H4 (cell line): ENCODE measurements at places on chromosomes 7 and 10.

GRCh38 chr7:74038194-74038961 is 10.4 kb downstream of the ELN start:
- no peak for DNase-seq

- DNase-seq, result no peak
These were observed 5.8 kb downstream of the ELFN1 start for GRCh38 chr7:1675673-1676549.

- no peak for DNase-seq
These were observed 5.8 kb downstream of the GSDME start for GRCh38 chr7:24751484-24751883.

DNA sequence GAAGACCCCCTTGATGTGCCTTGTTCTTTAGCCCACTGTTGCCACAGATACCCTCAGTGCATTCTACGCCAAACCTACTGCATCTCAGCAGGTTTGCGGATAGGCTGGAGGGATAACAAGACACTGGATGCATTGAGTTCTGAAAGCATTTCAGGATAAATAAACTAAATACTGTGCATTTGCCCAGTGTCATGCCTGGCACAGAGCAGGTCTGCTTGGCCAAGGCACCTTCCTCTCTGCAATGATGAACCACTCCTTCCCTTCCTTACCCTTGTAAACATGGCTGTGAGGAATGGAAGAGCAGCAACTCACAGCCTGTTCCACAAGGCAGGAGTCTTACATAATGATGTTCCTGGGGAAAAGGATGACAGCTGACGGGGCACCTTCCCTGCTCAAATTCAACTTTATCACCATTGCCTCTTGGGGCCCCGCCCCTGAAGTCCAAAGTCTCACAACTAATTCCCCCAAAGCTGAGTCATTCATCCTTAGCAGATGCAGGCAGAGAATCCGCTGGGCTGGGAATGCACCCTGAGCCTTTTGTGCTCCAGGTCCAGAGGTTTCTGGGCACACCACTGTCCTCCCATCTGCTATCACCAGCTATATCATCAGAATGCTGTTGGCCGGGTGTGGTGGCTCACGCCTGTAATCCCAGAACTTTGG is 11.6 kb downstream of the DDX56 start:
- peak; percentile 84 for DNase-seq

DNA sequence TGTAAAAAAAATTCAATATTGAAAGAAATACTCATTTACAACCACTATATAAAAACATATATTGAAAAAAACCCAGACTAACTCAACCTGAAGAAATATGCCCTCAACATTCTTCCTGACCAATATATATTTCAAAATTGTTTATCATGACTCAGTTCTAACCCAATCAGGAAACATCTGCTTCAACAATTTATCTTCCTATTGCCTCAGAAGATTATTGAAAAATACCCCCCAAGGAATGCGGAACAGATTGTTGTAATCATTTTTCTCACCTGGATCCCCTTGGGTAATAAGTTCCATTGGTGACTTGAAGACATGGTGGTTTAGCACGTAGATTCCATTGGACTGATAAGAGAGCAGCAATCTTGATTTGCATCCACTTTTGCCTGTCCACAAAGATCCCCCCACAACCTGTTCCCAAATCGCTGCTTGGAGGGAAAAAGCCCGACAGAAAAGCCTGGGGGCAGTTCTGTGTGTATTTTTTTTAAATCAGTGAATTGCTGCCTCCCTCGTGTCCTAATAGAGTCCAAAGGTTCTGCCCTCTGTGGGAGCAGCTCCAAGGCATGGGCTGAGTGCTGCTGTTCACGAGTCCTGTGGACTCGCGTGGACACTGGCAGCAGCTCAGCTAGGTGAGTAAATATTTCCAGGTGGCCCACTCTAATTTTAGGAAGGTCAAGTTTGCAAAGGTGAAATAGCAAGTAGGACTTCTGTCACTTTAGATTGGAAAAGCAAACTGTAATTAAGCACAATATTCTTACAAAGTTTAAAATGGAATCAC is 5.9 kb upstream of the INHBA start:
- no peak for DNase-seq

- DNase-seq, result no peak
These were observed 52.2 kb downstream of the EMX2 start for GRCh38 chr10:117594722-117595121.
